ENCODE measurements at places on chromosomes 16 and 17.

- DNase-seq = no peak
Observed at GRCh38 chr16:9192746-9193145, 101.3 kb downstream of the HAPSTR1 start.

DNA sequence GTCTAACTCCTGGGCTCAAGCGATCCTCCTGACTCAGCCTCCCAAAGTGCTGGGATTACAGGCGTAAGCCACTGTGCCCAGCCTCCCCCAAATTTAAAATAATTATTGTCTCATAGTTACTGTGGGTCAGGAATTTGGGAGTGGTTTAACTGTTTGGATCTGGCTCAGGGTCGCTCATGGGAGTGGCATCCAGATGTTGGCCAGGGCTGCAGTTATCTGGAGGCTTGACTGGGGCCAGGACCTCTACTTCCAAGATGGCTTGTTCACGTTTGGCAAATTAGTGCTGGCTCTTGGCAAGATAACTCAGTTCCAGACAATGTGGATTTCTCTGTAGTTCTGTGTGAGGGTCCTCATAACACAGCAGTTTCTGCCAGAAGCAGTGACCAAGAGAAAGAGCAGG, 8.0 kb downstream of the TEN1 start:
- no peak for DNase-seq

GRCh38 chr17:45894022-45894784, at the start of gene MAPT:
Gene MAPT (plus strand): TSS chr17:45894554. CDS start chr17:45962338, 67,784 bp downstream.
- peak; percentile 77 for DNase-seq

GRCh38 chr17:1759529-1759928, 2.3 kb upstream of the SERPINF1 start:
- no peak for DNase-seq

DNA sequence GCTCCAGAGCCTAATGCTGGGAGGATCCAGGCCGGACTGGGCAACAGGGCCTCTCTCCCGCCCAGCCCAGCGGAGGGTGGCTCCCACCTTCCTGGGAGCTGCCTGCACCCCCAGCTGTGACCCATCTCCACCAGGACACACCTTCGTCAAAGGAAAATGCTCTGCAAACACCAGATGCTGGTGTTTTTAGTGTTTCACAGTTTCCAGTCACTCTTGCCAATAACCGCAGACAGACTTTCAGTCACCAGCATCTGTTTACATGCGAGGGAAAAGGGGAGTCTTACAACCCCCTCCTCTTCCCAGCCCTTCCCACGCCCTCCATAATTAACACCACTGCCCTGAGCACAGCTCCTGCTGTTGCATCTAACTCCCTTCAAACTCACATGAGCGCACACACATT, 25.3 kb downstream of the KLHDC4 start:
- no peak for DNase-seq

- no peak for DNase-seq
Observed at GRCh38 chr17:64213995-64214811, 48.9 kb downstream of the TEX2 start.

GRCh38 chr17:50345432-50346312, at the start of gene XYLT2:
Gene XYLT2 (plus strand): TSS chr17:50346126. CDS start chr17:50346141, 15 bp downstream.
- peak; percentile 81 for DNase-seq

GRCh38 chr16:85722128-85722893, 28.6 kb downstream of the C16orf74 start:
- no peak for DNase-seq

DNA sequence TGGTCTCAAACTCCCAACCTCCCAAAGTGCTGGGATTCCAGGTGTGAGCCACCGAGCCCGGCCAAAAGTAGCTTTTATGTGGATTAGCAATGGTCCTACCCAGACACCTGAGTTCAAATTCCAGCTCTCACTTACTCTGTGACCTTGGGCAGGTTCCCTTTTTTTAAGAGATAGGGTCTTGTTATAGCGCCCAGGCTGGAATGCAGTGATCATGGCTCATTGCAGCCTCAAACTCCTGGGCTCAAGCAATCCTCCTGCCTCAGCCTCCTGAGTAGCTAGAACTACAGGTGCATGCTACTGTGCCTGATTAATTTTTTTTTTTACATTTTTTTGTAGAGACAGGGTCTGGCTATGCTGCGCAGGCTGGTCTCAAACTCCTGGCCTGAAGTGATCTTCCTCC, 16.6 kb downstream of the HDAC5 start:
- no peak for DNase-seq

GRCh38 chr16:50093607-50094539, 28.1 kb downstream of the HEATR3 start:
- no peak for DNase-seq

DNA sequence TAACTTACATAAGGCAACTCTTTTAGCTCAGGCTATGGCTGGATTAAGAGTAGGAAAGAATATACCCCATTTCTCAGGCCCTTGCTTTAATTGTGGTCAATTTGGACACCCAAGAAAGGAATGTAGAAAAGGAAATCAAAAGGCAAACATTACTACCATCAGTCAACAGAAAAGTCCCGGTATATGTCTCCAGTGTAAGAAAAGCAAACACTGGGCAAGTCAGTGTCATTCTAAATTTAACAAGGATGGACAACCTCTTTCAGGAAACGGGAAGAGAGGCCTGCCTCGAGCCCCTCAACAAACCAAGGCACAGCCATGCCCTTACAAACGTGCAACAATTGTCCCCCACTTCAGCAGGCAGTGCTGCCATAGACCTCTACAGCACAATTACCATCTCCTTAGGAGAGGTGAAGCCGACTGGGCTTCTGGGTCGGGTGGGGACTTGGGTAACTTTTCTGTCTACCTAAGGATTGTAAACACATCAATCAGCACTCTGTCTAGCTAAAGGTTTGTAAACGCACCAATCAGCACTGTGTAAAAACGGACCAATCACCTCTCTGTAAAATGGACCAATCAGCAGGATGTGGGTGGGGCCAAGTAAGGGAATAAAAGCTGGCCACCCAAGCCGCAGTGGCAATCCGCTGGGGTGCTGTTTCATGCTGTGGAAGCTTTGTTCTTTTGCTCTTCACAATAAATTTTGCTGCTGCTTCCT, 12.4 kb downstream of the MRPL58 start:
- DNase-seq = no peak

DNA sequence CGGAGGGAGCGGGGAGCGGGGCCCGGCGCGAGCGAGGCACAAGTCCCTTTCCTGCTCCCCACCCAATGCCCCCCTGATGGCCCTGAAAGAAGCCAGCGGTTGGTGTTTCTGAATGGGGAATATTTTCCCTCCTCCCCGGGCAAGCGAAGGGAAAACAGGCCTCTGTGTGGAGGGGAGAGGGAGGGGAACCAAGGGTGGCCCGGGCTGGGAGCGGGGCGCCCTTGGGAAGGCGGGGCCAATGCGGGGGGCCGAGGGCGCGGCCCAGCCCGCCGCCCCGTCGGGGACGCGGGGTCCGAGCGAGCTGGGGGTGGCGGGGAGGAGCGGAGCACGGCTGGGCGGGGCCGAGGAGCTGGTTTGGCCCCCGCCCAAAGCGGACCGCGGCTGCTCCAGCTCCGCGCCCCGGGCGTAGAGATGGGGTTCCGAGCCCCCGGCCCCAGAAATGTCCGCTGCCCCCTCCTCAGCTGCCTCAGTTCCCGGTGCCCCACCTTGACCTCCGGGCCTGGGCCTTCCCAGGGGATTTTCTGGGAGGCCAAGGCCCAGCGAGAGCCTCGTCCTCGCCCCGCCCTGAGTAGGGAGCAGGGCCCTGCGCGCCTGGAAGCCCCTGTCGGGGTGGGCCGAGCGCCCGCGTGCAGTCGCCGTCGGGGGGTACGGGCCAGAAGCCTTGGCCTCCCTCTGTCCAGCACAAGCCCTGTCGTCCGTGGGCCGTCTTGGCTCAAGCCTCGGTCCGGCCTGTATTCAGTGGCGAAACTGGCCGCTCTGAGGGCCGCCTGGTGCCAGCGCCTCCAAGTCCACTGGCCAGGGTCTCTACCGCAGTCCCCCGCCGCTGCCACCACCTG, 3.9 kb upstream of the HEXIM1 start:
- DNase-seq = no peak

DNA sequence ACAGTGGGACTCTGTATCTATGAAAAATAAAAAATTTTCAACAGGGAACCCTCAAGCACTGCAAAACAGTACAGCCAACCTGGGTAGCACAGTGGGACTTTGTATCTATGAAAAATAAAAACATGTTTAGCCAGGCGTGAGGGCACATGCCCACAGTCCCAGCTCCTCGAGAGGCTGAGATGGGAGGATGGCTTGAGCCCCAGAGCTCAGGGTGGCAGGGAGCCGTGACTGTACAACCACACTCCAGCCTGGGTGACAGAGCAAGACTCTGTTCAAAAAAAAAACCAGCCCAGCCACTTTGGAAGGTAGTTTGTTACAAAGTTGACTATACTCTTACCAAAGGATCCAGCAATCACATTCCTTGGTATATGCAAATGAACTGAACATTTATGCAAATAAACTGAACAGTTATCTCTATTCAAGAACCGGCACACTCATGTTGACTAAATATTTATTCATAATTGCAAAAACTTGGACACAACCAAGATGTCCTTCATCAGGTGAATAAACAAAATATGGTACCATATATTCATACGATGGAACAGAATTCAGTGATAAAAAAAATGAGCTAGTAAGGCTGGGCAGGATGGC, 5.2 kb downstream of the RPH3AL start:
- no peak for DNase-seq

DNA sequence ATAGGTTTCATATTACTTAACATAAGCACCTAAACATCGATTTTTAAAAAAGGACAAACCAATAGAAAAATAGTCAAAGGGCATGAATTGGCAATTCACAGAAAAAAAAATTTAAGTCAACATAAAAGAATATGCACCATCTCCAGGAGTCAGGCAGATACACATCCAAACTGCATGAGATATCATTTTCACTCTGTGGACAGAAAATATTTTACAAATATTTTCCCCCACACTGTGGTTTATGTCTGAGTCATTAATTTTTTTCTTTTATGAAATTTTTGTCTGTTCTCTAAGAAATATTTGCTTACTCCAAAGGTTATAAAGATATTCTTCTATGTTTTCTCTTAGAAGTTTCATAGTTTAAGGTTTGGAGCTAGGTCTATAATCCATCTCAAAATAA, 74.4 kb upstream of the DNAH17 start:
- DNase-seq = no peak

DNA sequence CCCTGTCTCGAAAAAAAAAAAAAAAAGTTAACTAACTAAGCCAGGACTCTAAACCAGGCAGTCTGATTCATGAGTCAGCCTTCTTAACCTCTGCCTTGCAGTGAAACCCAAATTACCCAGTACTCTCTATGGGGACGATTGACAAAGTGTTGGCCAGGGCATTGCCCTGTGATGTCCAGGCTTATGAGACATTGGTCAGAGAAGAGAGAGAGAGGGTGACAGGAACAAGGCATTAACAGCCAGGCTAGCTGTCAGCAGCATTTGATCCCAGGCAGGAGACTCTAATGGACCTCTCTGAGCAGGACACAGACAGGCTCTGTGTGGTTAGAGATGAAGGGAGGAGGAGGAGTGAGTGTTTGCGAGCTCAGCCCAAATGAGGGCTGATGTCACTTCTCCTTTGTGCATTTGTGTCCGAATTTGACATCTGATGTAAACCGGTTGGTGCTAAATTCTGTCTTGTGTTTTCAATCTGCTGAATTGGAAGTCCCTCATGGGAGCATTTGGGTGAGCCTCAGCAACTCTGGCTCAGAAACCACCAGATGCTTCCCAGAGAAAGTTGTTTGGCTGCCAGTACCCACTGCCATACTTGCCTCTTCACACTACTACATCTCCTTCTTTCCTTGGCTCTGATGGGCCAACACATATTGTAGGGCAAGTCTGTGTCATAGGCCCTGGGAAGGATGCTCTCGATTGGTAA, 4.3 kb upstream of the MYL4 start:
- DNase-seq = no peak

- DNase-seq = no peak
Observed at GRCh38 chr17:34413443-34414119, 50.5 kb upstream of the CCL1 start.

DNA sequence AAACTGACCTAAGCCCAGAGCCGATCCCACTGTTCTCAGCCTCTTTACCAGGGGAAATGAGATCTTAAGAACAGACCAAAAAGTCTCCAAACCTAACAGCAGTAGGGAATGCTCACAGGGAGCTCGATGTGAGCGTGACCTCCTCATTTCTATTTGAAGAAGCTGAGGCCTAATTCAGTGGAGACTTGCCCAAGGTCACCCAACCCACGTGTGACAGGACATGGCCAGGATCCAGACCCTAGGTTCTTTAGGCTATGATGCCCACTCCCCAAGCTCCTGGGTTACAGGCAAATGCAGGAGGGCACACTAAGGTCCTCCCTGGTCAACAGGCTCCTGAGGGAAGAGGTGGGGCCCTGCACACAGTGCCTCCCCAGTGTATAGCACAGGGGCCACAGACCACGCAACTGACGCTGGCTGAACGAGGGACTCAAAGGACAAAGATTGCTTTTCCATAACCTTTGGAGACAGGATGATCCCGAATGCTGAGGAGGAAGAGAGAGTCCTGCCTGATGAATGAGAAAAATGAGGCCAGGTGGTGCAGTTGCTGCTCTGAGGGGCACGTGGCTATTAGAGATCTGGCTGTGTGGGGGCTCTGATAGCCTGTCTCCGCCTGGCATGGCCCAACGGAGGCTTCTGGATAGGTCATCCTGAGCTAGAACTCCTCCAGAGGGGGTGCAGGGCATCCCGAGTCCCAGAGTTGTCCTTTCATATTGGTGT, 24.0 kb downstream of the MAP3K14 start:
- DNase-seq = no peak

DNA sequence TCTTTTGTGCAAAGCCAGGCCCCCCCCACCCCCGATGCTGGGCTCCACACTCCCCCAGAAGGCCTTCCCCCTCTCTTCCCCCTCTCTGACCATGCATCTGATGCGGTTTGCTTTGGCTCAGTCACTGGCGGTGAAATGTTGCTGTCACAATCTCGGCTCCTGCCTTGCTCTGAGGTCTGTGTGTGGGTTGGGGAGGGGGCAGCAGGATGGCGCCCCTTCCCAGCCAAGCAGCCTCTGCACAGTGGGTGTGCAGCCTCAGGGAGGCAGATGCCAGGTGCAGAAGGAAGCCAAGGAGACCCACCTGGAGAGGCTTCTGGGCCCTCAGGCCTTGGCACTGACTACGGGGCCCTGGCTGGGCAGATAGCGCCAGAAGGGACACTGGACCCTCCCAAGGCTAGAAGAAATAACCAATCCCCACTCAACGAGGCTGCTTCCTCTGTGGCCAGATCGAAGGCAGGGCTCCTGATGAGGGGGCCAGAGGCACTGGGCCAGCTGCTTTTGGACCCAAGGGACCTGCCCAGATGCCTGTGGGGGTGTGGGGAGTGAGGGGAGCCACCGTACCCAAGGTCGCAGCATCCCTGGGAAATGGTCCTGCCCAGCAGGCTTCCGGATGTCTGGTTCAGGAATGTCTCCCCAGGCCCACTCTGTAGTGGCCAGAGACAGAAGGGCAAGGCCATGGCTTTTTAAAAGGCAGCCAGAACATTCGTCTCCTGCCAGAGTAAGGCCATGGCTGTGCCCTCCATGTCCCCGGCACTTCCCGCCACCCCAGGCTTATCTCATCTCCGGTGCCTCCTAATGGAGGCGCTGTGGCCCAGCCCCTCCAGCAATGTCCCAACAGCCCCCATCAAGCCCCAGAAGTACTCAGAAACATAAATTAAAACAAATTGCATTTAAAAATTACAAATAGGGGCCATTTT, 43.4 kb upstream of the SLC38A10 start:
- DNase-seq = no peak

GRCh38 chr17:17204041-17204591, 2.0 kb downstream of the PLD6 start:
- no peak for DNase-seq

Measured in activated CD8-positive, alpha-beta memory T cell treated with anti-CD3 and anti-CD28 coated beads for 48 hours (primary cell).